ENCODE measurements at places on chromosomes 3 and 15. TPM values are rescaled to one million over a fixed set of nuclear protein-coding genes. Genes with fewer than 3 reads are reported as not detected.

Gene LRRC58
- total RNA-seq = 11.1 TPM

Gene SHF
- 1.6 TPM for total RNA-seq

Gene CIDEC
- total RNA-seq = not detected

Gene UNC45A
- 48.9 TPM for total RNA-seq

Gene AP2M1
- 235 TPM for total RNA-seq

Gene RARB
- total RNA-seq = 2.5 TPM

Gene COL6A5
- 0.16 TPM for total RNA-seq

Gene ACOX2
- 14.3 TPM for total RNA-seq

Gene CLRN1
- not detected for total RNA-seq

Gene VPS33B
- 13.4 TPM for total RNA-seq

Gene CYP1A1
- total RNA-seq = not detected

Gene NAALADL2
- total RNA-seq = 2.4 TPM

Gene CPN2
- total RNA-seq = not detected

Gene TTC21A
- 2.3 TPM for total RNA-seq

Gene TRIM42
- total RNA-seq = not detected

All from esophagus mucosa (tissue), 1 donor.